CD4-positive, alpha-beta T cell treated with Interleukin-15 for 1 hour (primary cell): ENCODE measurements at places on chromosomes 2 and 18.

DNA sequence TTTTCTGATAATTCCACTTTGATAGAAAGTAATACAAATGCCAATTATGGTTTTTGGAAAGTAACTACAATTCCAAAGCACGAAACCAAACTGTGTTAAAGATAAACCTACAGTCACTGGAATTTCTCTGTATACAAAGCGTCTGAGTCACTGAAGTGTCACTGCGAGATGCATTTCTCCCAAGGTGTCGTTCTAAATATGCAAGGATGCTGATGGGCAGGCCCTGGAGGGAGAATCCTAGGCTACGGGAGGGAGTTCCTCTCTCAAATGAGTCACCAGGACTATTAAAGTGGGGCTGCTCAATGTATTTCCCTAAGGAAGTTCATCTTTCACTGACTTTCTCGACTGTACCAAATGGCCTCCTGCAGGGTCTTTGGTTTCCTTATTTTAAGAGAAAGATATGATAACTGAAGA is 163.8 kb upstream of the STK17B start:
- no peak for DNase-seq

- no peak for DNase-seq
These were observed 49.5 kb downstream of the ASB1 start for GRCh38 chr2:238476258-238476657.

GRCh38 chr2:46801731-46802664 is 113.6 kb downstream of the MCFD2 start:
- no peak for DNase-seq

GRCh38 chr2:72778410-72778809 is 47.4 kb downstream of the EXOC6B start:
- no peak for DNase-seq

- no peak for DNase-seq
These were observed 257.0 kb downstream of the CLIP4 start for GRCh38 chr2:29372185-29372584.

DNA sequence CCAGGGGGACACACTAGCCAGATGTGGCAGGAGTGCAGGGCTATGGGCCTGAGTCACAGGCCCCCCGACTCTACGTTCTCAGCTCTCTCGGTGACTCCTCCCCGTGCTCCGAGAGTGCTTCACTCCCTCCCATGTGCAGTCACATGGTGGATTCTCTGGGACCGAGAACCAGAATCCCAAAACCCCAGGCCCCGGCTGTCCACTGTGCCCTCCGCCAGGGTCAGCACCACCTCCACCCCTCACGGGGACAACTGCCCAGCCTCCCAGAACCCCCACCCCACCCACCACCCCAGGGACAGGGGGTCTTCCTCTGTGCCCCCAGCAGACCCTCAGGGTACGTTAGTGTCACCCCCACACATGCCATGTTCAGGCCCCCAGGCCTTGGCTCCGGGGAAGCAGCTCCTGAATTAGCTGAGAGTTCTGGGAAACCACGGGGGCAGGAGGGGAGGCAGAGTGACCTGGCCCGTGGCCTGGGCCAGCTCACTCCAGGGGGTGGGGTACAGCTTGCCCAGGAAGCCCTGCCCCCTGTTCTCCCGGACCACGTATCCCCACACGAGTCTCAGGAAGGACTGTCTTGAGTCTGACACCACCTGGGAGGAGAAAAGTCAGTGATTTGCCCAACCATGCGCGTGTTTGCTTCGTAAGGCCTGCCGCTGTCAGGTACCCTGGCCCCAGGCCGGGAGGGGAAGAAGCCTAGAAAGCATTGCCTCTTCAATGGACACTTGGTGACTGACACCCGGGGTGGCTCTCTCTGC is 4.4 kb downstream of the RAMP1 start:
- no peak for DNase-seq

GRCh38 chr2:84970210-84970867 is 622 bp upstream of the KCMF1 start:
- peak; percentile 55 for DNase-seq

DNA sequence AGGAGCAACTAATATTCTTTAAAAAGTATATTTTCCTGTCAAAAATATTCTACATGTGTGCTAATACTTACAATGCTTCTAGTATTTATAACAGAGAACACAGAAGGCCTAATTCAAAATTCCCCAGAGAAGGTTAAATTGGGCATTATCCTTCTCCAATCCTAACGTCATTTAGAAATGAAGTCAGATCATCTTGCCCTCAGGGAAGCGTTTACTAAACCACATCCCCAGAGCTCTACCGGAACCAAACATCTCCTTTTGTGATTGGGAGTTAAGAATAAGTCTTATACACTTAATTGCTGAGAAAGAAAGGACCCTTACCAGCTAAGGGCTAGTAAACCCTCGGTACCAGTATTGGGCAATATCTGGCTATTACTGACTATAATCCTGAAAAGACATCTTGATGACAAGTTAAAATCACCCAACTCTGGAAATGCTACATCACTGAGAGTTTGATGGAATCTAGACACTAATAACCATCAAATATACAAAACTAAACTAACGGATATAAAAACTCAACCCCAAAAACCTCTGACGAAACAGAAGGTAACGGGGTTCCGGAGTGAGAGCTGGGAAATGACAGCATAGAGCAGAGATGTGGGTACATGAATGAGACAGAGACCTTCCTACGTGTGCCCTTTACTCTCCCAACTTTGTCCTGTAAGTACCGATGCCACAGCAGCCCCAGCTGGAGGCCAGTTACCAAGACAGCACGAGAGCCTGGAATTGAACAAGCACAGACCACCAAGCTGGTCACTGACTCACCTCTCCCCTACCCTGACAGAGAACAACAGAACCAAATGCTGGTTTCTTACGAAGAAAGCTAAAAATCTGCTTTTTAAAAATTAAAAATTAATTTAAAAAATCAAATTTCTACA is 35.0 kb downstream of the WDSUB1 start:
- no peak for DNase-seq

DNA sequence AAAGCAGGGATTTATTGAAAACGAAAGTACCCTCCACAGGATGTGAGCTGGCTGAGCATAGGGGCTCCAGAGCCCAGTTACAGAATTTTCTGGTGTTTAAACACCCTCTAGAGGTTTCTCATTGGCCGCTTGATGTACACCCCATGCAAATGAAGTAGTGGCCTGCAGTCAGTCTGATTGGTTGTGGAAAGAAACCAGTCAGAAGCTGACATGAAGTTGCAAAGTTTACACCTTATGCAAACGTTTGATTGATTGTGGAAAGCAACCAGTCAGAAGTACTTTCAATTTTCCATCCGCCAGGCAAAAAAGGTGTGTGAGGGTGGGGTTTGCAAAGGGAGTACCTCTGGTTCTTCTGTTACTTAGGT is 62.3 kb downstream of the VWA3B start:
- DNase-seq = no peak

- no peak for DNase-seq
These were observed 33.1 kb downstream of the METTL4 start for GRCh38 chr18:2538236-2538635.

DNA sequence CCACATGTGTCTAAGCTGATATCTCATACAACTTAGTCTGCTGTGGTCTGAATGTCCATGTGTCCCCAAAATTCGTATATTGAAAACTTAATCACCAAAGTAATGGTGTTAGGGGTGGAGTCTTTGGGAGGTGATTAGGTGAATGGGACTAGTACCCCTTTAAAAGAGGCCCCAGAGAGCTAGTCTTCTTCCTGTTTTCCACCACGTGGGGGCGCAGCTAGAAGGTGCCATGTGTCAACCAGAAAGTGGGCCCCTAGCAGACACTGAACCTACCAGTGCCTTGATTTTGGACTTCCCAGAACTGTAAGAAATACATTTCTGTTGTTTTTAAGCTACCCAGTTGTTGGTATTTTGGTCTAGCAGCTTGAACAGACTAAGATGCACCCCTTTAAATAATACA is 86.6 kb downstream of the ASB1 start:
- no peak for DNase-seq

DNA sequence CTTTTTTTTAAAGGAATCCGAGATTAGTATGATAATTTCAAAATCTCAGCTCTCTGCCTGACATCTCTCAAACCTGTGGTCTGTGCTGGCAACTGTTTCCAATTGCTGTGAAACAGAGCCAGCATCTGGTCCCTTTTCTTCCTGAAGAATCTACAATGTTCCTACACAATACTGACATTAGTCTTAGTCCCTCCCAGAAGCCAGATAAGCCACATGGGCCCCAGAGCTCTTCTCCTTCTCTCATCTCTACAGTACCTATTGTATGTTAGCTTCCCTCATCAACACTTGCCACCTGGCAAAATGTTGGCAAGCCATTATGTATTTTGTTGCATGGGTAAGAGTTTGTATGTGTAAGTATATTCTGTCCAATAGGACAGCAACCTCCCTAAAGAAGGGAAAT is 62.9 kb upstream of the CDKL4 start:
- no peak for DNase-seq

DNA sequence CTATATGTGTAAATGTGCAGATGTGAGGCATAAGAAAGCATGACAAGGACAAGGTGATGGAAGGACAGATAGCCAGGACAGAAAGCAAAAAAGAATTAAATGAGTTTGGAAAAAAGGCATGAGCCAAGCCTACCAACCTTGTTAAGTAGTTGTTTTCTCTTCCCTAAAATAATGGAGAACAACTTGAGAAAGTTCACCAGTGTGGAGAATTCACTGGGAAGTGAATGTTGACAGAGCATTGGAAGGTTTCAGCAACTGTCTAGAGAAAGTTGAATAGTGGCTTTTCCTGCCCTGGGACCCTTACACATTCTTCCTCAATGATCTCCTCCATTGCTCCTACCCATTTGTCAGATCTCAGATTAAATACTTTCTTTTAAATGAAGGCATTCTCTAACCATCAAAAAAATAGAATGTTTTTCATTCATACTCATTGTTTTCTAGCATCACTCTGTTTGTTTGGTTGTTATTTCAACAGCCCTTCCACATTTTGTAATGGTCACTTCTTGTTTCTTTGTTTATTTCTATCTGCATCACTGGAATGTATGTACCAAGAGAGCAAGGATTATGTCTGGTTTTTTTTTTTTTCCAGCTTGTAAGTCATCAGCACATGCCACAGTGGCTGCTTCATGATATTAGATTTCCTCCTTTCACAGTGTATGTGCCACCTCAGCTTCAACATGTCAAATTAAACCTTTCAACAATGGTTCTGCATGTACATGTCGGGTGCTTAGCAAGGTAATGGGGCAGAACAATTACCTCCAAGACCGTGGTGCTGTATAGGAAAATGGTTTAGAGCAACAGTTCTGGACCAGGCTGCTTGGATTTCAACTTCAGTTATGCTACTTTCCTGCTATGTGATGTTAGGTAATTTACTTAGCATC is 586.0 kb upstream of the VRK2 start:
- DNase-seq = no peak

GRCh38 chr2:160109939-160110673 is 47.7 kb upstream of the PLA2R1 start:
- peak; percentile 41 for DNase-seq

DNA sequence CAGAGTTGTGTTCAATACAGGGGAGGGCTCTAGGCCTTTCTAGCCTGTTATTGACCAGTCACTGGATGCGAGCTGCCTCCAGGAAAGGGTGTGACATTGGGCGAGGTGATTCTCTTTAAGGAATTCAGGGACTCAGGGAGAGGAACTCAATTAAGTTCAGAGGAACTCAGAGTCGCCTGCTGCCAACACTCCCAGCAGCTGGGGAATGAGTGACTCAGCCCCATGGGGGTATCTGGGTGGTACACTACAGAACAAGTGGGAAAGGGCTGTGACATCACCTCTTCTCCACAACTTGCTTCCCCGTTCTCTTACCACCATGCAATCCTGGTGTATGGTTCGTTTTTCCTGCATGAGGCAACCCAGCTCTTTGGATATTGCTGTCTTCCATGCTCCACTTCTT is 50.4 kb upstream of the CYRIA start:
- DNase-seq = no peak

DNA sequence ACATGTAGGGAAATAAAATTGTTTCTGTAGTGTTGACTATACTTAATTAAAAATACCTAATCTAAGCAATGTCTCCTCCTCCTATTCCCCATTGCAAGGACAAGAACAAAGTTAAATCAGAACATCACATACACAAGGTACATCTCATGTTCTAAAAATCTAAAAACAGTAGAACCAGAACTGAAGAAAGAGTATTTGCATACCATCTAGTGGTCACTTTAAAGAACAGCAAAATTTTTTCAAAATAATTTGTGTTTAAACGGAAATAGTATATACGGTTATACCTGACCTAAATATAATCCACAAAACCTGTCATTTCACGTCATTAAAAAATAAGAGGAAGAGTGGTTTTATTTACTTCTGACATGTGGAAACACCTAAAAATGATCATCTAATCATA is 294.3 kb upstream of the KCNH7 start:
- no peak for DNase-seq

DNA sequence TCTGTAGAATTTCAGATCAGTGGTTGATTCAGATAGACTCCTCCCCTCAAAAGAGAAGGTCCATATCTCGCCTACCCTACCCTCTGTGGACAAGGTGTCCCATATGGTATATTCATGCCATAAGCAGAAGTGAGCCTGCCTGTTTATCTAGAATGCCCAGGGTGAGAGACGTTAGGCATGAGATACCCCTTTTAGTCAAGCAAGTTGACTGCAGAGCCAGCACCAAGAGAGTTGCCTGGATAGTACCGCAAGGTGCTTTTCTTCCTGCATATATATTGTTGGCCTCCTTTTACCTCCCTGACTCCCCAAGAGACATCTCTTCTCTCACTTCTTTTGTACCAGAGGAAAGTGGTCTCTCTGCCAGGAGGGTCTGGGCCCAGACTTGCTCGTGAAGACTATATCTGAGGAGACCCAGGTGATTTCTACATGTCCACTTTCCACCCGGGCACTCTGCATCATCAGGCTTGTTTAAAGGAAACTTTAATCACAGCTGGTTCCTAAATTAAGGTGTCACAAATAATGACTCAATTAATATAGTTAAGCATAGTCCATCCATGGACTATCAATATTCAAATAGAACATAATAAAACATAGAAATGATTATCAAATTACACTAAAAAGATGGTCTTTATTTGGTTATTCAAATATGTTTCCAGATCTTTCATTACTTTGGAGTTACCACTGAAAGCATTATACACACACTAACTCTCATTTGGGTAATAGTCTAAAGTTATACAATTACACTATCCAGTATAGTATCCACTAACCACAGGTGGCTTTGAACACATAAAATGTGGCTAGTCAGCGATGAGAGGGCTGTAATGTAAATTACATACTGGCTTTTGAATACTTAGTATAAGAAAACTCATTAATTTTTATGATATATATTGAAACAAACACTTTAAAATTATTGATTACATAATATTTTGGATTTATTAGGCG is 4.1 kb downstream of the ITGA4 start:
- DNase-seq = peak; percentile 49
